Activated CD4-positive, alpha-beta memory T cell treated with anti-CD3 and anti-CD28 coated beads, Interleukin-2, amount 10 ng/mL, durations not matched to agents 7 days and 5 days (primary cell): ENCODE measurements at places on chromosomes 11 and 22. TPM values are rescaled to one million over a fixed set of nuclear protein-coding genes. Genes with fewer than 3 reads are reported as not detected.

TTC36 gene
- 0.23 TPM for total RNA-seq

OR4C3 gene
- not detected for total RNA-seq

KCNK7 gene
- 1.0 TPM for total RNA-seq

DERL3 gene
- 7.8 TPM for total RNA-seq

CCDC87 gene
- total RNA-seq, result not detected

NPTXR gene
- 1.3 TPM for total RNA-seq

FADS3 gene
- 5.4 TPM for total RNA-seq

CDCA5 gene
- 98.2 TPM for total RNA-seq

ZNF74 gene
- total RNA-seq, result 6.1 TPM

GAL3ST1 gene
- not detected for total RNA-seq

CYTH4 gene
- 126 TPM for total RNA-seq

TMEM134 gene
- 36.3 TPM for total RNA-seq

NXPE2 gene
- total RNA-seq, result not detected

CCDC188 gene
- total RNA-seq, result 0.76 TPM

OR6T1 gene
- total RNA-seq, result not detected

SAA1 gene
- total RNA-seq, result not detected

PTPRJ gene
- 83.0 TPM for total RNA-seq

C22orf31 gene
- total RNA-seq, result not detected

ACTN3 gene
- 0.30 TPM for total RNA-seq

OR2AG1 gene
- not detected for total RNA-seq

DKK3 gene
- not detected for total RNA-seq

TEAD1 gene
- 1.0 TPM for total RNA-seq

ACCSL gene
- not detected for total RNA-seq

SHISAL1 gene
- total RNA-seq, result not detected

OTOG gene
- total RNA-seq, result not detected

TRPM5 gene
- total RNA-seq, result not detected

PICK1 gene
- 11.4 TPM for total RNA-seq

PNPLA3 gene
- total RNA-seq, result not detected

MYOD1 gene
- total RNA-seq, result not detected

MPPED2 gene
- total RNA-seq, result not detected

SLC22A9 gene
- total RNA-seq, result not detected

SNX32 gene
- 1.6 TPM for total RNA-seq

OR5A1 gene
- not detected for total RNA-seq

RCOR2 gene
- total RNA-seq, result not detected

TTC28 gene
- 1.4 TPM for total RNA-seq

P2RY2 gene
- not detected for total RNA-seq

MMP12 gene
- total RNA-seq, result not detected

UBQLNL gene
- total RNA-seq, result 0.28 TPM

FAT3 gene
- not detected for total RNA-seq

TTC38 gene
- total RNA-seq, result 17.8 TPM

SSTR3 gene
- total RNA-seq, result 3.9 TPM

OR6A2 gene
- not detected for total RNA-seq

SCN3B gene
- total RNA-seq, result 0.03 TPM

SERPIND1 gene
- total RNA-seq, result not detected

KIF18A gene
- total RNA-seq, result 26.7 TPM

GTPBP1 gene
- total RNA-seq, result 111 TPM

OR52H1 gene
- not detected for total RNA-seq

ADM2 gene
- 7.6 TPM for total RNA-seq

PRR33 gene
- total RNA-seq, result 0.08 TPM
